ENCODE measurements at places on chromosomes 12 and 14.

GRCh38 chr14:106842687-106843086, 1316.3 kb downstream of the TMEM121 start:
- no peak for ATAC-seq

DNA sequence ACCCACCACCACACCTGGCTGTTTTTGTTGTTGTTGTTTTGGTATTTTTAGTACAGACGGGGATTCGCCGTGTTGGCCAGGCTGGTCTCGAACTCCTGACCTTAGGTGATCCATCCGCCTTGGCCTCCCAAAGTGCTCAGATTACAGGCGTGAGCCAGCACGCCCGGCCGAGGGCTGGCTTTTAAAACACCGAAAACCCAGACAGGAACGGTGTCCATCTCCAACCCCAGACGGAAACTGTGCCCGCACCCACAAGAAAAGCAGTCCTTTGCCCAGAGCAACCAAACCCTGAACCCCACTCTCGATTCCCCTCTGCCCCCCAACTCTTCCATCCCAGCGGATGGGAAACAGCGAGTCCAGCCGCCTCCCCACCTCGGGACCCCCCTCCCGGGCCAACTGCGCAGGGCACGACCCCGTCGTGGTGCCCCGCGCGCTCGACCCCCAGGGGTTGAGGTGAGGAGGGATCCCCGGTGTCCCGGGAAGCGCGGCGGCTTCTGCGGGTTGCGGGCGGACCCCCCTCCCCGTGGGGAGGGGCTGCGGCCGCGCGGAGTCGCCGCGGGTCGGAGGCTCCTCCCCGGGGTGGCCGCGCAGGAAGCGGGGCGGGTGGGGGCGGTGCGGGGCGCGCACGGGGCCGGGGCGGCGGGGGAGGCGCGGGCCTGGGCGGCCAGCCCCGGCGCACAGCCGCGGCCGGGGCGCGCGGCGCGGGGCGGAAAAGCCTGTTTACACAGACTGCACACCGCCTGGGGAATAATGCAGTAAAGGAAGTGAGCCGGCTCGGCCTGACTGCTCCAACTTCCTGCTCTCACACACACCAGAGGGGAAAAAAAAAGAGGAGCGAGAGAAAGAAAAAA, at the start of gene ELK3:
ELK3 (plus strand) TSS at position 651 of the 851 bp plus-strand sequence.
- ATAC-seq = peak; percentile 81

- no peak for ATAC-seq
Measured at GRCh38 chr12:79367032-79367589, 323.7 kb downstream of the PAWR start.

DNA sequence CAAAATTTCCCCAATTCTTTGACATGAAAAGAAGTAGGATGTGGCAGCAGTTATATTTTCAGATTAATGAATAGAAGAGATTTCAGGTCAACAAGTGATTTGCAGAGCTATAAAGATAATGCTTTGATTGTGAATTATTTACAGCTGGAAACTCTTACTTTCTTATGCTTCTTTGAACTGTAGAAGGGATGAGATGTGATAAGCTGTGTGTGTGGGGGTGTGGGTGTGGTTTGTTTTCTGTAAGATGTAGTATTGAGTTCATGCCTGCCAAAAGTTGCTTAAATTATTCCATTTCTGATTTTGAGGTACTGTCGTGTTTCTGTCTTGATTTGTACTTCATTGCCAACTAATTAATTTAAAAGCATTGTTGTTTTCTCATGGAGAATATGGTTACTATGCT, 22.7 kb downstream of the AEBP2 start:
- ATAC-seq = no peak

- ATAC-seq = no peak
Measured at GRCh38 chr12:120870415-120870814, 33.7 kb downstream of the SPPL3 start.

- no peak for ATAC-seq
Measured at GRCh38 chr12:6768990-6769389, 2.8 kb downstream of the PTMS start.

DNA sequence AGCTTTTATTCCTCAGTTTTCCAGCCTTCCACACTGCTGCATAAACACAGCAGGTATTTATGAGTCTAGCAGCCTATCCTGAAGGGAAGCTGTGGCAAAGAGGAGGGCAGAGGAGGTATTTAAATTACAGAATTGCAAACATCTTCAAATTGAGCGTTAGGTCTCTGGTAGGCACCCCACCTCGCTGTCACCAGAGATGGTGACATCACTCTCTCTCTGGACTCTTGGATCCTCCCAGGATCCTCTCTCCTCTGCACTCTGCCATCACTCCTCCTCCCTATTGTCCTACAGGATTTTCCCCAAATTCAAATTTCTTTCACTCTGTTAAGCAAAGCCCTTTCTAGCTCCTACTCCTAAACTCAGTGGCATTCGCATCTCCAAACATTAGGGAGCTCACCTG, 6.7 kb downstream of the PLEKHD1 start:
- no peak for ATAC-seq

- no peak for ATAC-seq
Measured at GRCh38 chr12:121893961-121894460, 5.4 kb downstream of the PSMD9 start.

Data from stimulated activated memory B cell treated with anti-CD40 and anti-IgM and Interleukin-4, amounts not matched to agents 10 μg/mL and 1 μg/mL and 100 μg/mL, for 72 hours (primary cell).